NCI-H526 (cell line): ENCODE measurements at places on chromosomes 1 and 21.

GRCh38 chr1:170481000-170481399 is 51.0 kb upstream of the GORAB start:
- DNase-seq = no peak

GRCh38 chr1:219945795-219946194 is 17.4 kb upstream of the SLC30A10 start:
- no peak for DNase-seq

- no peak for DNase-seq
Measured at GRCh38 chr1:223712850-223713474, 623 bp downstream of the CAPN2 start.

GRCh38 chr1:76938304-76938703 is 71.0 kb downstream of the ST6GALNAC5 start:
- no peak for DNase-seq

DNA sequence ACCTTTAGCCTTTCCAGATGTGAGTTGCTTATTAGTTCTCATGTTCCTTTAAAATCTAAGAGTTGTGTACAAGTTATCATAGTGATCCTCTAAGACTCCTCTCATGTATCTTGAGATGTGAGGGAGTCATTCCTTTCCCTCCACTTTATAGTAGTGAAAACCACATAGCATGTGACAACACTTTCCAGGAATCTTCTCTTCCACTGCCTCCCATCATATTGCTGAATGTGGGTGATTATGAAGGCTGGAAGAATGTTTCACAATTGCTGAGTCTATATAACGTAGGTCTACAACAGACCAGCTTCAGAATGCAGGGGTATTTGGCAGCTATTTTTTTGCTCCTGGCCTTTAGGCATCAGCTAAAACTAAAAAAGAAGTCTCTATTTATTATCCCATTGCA is 44.7 kb upstream of the LRRC7 start:
- no peak for DNase-seq

DNA sequence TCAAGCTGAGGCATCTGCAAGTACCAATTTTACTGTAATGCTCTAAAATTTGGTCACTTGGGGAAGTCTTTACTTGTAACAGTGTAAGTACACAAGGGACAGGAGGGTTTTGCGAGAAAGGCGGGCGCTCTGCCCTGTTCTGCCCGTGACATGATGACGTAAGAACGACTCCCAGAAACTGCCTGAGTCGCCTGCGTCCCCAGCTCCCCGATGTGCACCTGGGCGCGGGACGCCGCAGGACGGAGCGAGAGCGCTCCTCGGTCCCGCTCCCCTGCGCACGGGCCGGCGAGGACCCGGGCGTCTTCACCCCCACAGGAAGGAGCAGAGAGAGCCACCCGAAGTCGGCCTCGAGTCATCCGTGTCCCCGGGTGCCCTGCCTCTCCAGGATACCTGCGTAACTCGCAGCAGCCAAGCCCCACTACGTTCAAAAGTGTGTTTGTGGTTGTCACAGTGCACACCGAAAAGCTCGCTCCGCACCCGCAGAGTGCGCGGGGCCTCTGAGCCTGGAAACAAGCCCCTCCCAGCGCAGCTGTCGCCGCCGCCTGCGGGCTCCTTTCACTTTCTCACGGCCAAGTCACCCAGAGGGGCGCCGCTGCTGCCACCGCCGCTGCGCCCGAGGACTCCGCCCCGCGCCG is 3.3 kb upstream of the ZBTB18 start:
- DNase-seq = peak; percentile 74

- no peak for DNase-seq
Measured at GRCh38 chr1:2257245-2257627, 29.1 kb downstream of the SKI start.

DNA sequence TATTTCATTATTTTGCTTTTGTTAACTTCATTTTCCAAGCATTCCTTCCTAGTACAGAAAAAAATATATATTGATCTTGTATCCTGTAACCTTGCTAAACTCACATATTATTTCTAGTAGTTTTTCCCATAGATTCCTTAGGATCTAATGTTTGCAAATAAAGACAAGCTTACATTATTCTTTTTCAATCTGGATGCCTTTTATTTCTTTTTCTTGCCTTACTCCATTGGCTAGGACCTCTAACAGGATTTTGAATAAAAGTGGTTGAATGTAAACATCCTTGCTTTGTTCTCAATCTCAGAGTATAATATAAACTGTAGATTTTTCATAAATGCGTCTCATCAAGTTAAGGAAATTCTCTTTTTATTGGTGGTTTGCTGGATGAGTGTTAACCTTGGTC is 74.5 kb upstream of the GUCA2A start:
- no peak for DNase-seq

- DNase-seq = no peak
Measured at GRCh38 chr1:74753104-74753503, 20.2 kb downstream of the TYW3 start.

GRCh38 chr21:23660560-23660959 is 1946.7 kb downstream of the MRPL39 start:
- no peak for DNase-seq

DNA sequence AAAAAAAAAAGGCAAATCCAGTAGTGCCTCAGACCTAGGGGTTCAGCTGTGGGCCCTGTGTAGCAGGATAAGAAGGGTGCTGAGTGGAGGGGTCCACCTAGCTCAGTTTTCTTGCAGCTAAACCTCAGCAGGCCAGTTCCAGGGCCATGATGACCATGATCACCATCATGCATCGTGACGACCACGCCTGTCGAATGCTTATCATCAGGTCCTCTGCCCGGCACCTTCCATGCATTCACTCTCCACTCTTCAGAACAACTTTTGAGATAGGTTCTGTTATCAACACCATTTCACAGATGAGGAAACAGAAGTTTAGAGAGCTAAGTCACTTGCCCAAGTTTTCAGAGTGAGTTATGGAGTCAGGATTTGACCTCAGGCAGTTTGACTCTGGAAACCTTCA is 54.9 kb downstream of the ACBD3 start:
- DNase-seq = no peak

DNA sequence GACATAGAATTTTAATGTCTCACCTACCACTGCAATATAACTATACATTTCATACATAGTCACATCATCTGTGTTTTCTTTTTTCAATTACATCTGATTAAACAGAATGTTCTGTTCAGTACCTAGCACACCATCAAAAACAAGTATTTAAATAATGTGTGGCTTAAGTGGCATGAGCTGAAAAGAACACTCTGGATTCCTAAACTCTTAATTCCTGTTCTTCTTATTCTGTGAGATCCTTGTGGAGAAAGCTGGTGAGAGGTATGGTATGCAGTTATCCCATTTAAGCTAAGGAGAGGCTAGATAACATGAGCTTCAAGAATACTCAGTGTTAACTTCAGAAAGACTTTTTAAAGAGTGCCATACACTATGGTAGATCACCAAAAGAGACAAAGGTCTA is 5.5 kb downstream of the TP53BP2 start:
- DNase-seq = no peak

GRCh38 chr21:26169061-26169610 is 1.4 kb downstream of the APP start:
- peak; percentile 75 for DNase-seq

DNA sequence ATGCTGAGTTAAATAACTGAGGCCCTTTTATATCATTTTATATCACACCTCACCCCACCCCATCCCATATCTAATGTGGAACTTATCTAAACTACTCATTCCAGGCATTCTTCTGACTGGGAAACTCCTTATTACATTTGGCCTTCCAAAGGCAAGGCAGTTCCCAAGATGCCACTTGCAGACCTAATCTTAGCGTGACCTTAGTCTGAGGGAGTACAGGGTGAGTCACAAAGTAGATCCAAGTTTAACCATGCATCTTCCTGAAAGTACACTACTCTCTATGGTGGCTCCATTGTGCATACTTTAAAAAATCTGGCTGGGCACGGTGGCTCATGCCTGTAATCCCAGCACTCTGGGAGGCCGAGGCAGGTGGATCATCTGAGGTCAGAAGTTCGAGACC is 353.6 kb upstream of the C1orf87 start:
- DNase-seq = no peak

DNA sequence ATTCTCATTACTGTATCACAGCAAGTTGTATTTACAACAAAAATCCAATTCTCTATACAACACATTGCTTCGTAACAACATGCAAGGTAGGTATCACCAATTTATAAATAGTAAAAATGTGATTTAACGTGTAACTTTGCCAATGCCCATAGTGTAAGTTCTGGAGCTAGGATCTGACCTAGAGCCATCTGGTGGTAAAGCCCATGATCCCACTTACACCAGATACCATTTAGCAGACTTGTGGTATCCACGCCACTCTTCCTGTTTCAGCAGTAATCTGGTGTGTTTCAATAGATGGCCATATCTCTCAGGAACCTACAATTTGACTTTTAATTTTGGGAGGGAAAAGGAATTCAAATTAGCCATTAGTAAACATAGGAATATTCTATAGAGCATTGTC is 10.2 kb downstream of the SETSIP start:
- DNase-seq = peak; percentile 13

- DNase-seq = no peak
Measured at GRCh38 chr1:234518876-234519275, 39.9 kb upstream of the TARBP1 start.

DNA sequence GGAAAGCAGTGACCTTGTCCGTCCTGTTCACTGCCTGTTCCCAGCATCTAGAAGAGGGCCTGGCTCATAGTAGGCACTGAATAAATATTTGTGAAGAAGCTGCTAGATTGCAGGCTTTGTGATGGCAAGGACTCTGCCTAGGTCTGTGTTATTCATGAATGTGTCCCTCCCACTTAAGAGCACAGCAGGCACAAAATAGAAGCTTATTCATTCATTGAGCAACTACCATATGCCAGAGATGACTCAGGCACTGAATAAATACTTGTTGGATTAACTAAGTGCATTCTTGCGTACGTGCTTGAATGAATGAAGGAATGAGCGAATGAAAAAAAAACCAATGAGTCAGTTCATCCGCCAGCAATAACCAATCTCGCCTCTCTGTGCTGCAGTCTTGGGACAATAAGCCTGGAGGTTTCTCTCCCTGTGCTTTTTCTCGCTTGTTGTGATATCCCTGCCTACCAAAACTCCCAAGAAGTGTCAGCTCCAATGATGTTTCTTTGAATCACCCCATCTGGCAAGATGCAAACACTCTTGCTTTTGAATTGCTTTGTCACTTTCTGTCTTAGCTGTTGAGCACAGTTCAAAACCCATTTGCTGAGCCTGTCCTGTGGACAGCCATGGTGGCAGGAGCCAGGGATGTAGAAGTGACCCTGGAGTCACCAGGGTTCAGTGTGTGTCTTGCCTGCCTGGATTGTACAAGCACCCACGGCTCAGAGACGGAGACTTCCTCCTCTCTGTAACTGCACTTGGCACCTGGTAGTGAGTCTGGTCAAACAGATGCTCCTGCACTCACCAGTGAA is 143.9 kb downstream of the KAZN start:
- no peak for DNase-seq

- no peak for DNase-seq
Measured at GRCh38 chr1:207904391-207904790, 6.5 kb downstream of the CD34 start.

DNA sequence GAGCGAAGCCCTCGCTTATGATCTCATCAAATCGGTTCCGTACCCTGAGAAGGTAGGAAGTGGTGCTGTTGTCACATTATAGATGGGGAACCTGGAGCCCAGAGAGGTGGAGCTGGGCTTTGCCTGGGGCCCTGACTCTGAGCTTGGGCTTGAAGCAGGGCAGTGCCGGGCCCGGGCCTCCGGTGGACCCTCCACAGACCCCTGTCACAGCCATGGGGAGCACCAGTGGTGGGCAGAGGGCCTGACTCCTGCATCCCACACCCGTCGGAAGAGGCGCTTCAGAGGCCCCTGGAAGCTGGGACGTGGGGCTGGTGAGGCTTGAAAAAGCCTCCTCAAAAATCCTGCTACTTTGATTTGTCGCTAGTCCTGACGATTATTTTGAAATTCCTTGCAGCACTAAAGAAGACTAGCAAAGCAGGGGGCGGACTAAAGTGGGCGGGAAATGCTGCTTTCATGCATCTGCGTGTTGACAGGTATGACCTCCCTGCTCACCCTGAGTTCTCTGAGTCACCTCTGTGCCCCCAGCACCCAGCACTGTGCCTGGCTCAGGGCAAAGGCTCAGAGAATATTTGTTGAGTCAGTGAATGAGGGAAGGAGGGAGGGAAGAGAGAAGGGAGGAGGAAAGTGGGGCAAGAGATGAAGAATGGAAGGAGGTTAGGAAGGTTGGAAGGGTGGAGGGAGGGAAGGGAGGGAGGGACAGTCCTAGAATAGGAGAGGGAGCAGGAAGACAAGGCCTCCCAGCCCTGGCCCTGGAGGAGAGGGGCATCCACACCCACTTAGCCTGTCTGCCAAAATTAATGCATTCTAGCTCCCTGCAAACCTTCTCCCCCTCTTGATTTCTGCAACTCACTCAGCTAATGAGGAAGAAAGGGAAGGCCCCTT is 262.8 kb upstream of the VAMP3 start:
- no peak for DNase-seq

DNA sequence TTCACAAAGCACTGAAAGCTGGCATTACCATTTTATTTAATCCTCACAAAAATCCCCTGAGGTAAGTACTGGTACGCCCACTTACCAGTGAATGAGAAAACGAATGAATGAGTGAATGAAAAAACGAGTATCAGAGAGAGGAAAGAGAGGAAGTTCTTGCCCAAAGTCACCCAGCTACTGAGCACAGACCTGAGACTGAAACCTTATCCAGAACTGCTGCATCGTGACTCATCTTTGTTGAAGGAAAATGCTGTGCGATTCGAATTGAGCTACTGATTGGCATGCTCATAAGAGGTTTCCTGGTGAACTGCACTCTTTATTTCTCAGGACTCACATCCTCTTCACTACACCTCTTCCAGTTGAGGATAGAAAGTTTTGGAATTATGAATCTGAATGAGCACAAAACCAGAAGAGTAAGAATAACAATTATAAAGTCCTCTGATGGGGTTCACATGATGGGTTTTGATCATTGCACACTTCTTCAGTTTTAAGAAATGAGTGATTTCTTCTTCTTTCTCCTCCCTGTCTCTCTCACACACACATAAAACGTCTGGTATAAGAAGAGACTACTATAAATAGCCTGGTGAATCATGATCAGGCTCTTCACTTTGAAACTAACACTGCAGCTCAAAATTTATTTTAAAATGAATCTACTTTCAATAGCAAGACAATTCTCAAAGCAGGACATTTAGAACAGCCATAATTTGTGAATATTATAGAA is 32.1 kb downstream of the IL12RB2 start:
- no peak for DNase-seq

- no peak for DNase-seq
Measured at GRCh38 chr21:37000381-37000780, 6.1 kb upstream of the RIPPLY3 start.
